ENCODE measurements at places on chromosomes 6 and 20. TPM values are rescaled to one million over a fixed set of nuclear protein-coding genes. Genes with fewer than 3 reads are reported as not detected.
A peak's percentile ranks its signal among the peaks of the same experiment; 100 is the strongest.

GRCh38 chr6:150006961-150007464, 18.3 kb downstream of the RAET1L start:
- no peak for DNase-seq
- no peaks in the 10 kb centered on the region for H3K36me3 ChIP-seq
- H3K27me3 ChIP-seq, result peaks cover 97% of the 10 kb centered on the region
- no peak overlapping the region for H3K27ac ChIP-seq

DNA sequence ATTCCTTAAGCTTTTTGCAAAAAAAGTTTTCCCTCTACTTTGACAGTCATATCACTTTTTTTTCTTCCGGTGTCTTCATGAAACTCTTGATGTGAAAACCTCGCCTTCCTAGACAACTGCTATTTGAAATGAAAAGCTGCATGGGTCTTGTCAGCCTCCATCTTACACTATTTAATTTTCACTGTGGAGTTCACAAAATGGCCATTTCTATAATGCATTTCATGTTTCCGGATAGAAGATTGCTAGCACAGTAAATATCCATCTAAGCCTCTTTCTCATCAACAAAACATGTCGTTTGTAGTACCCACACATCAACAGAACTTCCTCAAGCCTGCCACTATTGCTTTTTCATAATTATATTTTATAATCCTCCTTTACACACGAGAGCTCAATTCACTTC, 204.9 kb upstream of the ID4 start:
- H3K4me3 ChIP-seq, result no peak overlapping the region
- H3K27ac ChIP-seq, result peak overlapping the region; percentile 52
- no peaks in the 10 kb centered on the region for H3K27me3 ChIP-seq
- H3K4me1 ChIP-seq, result peaks cover 7% of the 10 kb centered on the region
- H3K36me3 ChIP-seq, result no peaks in the 10 kb centered on the region
- no peak for DNase-seq

GRCh38 chr6:148530394-148530953, 187.8 kb downstream of the SASH1 start:
- peaks cover 27% of the 10 kb centered on the region for H3K4me1 ChIP-seq
- H3K27me3 ChIP-seq, result no peaks in the 10 kb centered on the region
- peaks cover 70% of the 10 kb centered on the region for H3K36me3 ChIP-seq
- DNase-seq, result peak; percentile 90

DNA sequence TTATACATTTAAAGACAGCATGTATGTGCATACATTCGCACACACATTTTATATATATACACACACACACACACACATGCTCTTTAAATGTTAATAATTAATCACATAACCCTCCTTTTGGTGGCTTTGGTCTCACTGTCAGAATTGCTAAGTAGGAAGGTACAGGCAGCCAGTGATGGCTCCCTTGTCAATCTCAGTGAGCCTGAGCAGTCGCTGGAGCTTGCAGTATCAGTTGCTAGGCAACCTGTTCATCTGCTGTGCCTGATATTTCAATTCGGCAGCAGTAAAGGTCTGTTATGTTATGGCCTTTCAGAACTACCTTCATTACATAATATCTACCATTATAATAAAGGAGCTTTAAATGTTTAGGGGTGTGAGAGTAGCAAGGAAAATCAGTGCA, 374.3 kb downstream of the LMBRD1 start:
- no peak overlapping the region for H3K27ac ChIP-seq
- no peak for DNase-seq
- peaks cover 12% of the 10 kb centered on the region for H3K4me1 ChIP-seq
- H3K27me3 ChIP-seq, result no peaks in the 10 kb centered on the region

OPRL1 gene
- total RNA-seq, result 1.4 TPM

DNA sequence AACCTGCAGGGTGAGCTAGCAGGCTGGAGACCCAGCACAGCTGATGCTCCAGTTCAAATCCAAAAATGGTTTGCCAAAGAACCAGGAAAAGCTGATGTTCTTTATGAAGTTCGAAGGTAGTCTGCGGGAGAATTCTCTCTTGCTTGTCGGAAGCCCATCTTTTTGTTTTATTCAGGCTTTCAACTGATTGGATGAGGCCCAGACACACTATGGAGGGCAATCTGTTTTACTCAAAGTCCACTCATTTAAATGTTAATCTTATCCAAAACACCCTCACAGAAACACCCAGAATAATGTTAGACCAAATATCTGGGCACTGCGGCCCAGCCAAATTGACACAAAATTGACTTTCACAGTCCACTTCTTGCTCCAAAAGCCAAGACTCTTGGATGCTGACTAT, 105.6 kb upstream of the PMEPA1 start:
- H3K27me3 ChIP-seq, result no peaks in the 10 kb centered on the region
- no peaks in the 10 kb centered on the region for H3K36me3 ChIP-seq
- no peak overlapping the region for H3K27ac ChIP-seq
- H3K4me1 ChIP-seq, result peaks cover 3% of the 10 kb centered on the region

STX16 gene
- total RNA-seq, result 36.6 TPM

NFATC2 gene
- 11.6 TPM for total RNA-seq

PBOV1 gene
- not detected for total RNA-seq

- no peaks in the 10 kb centered on the region for H3K27me3 ChIP-seq
- no peak overlapping the region for H3K27ac ChIP-seq
- H3K4me3 ChIP-seq, result no peak overlapping the region
- DNase-seq, result no peak
- H3K36me3 ChIP-seq, result no peaks in the 10 kb centered on the region
Measured at GRCh38 chr20:5650280-5650691, 99.9 kb upstream of the SHLD1 start.

- no peaks in the 10 kb centered on the region for H3K27me3 ChIP-seq
- no peak overlapping the region for H3K4me3 ChIP-seq
- DNase-seq, result no peak
- H3K4me1 ChIP-seq, result no peaks in the 10 kb centered on the region
- H3K36me3 ChIP-seq, result no peaks in the 10 kb centered on the region
- H3K27ac ChIP-seq, result no peak overlapping the region
Measured at GRCh38 chr20:55266361-55266760, 739.0 kb downstream of the CBLN4 start.

- H3K27ac ChIP-seq, result no peak overlapping the region
- H3K4me3 ChIP-seq, result no peak overlapping the region
- no peaks in the 10 kb centered on the region for H3K27me3 ChIP-seq
- H3K4me1 ChIP-seq, result peaks cover 24% of the 10 kb centered on the region
- no peak for DNase-seq
Measured at GRCh38 chr6:54070025-54070424, 41.2 kb upstream of the MLIP start.

DNA sequence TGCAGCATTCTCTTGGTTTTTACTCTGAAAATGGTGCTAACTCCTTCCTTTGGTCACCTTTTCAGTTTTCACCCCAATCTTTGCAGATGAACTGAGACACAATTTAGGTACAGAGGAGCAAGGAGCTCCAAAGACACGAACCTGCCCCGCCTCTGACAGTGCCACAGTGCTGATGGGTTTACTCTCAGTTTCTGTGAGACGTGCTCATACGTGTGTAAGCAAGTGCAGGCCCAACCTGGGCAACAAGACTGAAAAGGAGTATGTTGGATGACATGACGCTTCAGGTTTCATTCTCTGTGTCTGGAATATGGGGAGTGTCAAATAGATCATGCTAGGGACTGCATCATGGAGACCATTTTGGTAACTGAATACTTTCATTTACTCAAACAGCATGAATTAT, 334.3 kb upstream of the QKI start:
- H3K36me3 ChIP-seq, result no peaks in the 10 kb centered on the region
- H3K4me1 ChIP-seq, result no peaks in the 10 kb centered on the region
- H3K27me3 ChIP-seq, result no peaks in the 10 kb centered on the region
- H3K27ac ChIP-seq, result no peak overlapping the region
- no peak overlapping the region for H3K4me3 ChIP-seq
- DNase-seq, result no peak

RANBP9 gene
- total RNA-seq, result 45.4 TPM

DNA sequence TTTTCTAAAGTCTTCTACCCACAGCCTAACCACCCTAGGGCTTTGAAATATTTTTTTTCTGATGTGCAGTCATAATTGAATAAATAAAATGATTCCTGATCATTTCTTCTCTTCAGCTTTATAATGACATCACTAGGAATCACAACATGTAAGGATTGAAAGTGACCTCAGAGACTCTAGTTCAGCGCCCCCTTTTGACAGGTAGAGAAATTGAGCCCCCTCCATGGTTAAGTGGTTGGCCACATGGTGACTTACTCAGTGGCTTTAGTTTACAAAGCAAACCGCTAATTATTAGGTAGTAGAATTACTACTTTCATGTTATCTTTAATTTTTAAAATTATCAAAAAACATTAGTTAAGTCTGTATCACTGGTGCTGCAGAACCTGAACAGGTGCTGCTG, 13.3 kb upstream of the SLC2A12 start:
- DNase-seq, result no peak
- peaks cover 32% of the 10 kb centered on the region for H3K4me1 ChIP-seq
- no peak overlapping the region for H3K27ac ChIP-seq
- no peak overlapping the region for H3K4me3 ChIP-seq
- no peaks in the 10 kb centered on the region for H3K36me3 ChIP-seq

GRCh38 chr6:7242835-7243178, 70.2 kb downstream of the SSR1 start:
- H3K36me3 ChIP-seq, result peaks cover 14% of the 10 kb centered on the region
- H3K27ac ChIP-seq, result peak overlapping the region; percentile 45
- no peaks in the 10 kb centered on the region for H3K27me3 ChIP-seq
- H3K4me1 ChIP-seq, result peaks cover 25% of the 10 kb centered on the region
- H3K4me3 ChIP-seq, result no peak overlapping the region
- no peak for DNase-seq

SGK1 gene
- 44.6 TPM for total RNA-seq

GRCh38 chr6:7108196-7108963, 619 bp downstream of the RREB1 start:
- peak overlapping the region; percentile 95 for H3K27ac ChIP-seq
- H3K27me3 ChIP-seq, result no peaks in the 10 kb centered on the region
- peaks cover 45% of the 10 kb centered on the region for H3K4me1 ChIP-seq

All from esophagus muscularis mucosa (tissue), 4 donors.